GM18507 (cell line): ENCODE measurements at places on chromosomes 12 and 14.

DNA sequence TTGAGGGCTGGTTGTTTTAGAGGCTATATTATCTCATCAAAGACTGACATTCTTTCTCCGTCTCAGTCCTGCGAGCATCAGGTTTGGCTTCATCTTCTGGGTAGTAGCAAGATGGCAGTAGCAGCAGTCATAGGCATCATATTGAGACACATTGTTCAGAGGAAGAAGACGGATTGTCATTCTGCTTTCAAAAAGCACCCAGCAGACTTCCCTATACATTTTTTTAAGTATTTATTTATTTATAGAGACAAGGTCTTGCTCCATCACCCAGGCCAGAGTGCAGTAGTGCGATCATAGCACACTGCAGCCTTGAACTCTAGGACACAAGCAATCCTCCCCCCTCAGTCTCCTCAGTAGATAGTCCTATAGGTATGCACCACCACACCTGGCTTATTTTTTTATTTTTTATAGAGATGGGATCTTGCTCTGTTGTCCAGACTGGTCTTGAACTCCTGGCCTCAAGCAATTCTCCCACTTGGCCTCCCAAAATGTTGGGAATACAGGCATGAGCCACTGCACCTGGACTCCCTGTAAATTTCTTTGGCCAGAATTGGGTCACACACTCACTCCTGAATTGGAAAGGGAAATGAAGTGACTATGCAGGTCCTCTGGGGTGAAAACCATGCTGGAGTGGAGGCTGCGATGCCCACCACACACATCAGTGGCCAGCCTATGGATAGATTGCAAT, 125.4 kb downstream of the SLC38A6 start:
- no peak for DNase-seq

- no peak for DNase-seq
Measured at GRCh38 chr14:69010648-69011047, 31.5 kb upstream of the ACTN1 start.

- DNase-seq: peak; percentile 80
Measured at GRCh38 chr12:389142-390096, at the start of gene KDM5A. Gene KDM5A, minus strand, starts transcription at chr12:389320. Its CDS starts 229 bp downstream, at chr12:389091.

DNA sequence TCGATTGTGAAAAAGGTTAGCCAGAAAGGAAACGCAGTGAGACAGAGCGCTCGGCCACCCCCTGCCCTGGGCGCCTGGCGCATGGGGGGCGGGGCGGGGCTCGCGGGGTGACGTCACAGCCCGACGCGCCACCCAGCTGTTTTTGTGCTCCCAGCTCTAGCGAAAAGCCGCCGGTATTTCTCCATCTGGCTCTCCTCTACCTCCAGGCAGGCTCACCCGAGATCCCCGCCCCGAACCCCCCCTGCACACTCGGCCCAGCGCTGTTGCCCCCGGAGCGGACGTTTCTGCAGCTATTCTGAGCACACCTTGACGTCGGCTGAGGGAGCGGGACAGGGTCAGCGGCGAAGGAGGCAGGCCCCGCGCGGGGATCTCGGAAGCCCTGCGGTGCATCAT, at the start of gene GABARAPL1:
Gene GABARAPL1, plus strand, starts transcription at position 139 of the 393 bp plus-strand sequence. Its CDS starts 253 bp downstream, at position 392.
- DNase-seq: peak; percentile 51
